ENCODE measurements at places on chromosomes 4 and X.

DNA sequence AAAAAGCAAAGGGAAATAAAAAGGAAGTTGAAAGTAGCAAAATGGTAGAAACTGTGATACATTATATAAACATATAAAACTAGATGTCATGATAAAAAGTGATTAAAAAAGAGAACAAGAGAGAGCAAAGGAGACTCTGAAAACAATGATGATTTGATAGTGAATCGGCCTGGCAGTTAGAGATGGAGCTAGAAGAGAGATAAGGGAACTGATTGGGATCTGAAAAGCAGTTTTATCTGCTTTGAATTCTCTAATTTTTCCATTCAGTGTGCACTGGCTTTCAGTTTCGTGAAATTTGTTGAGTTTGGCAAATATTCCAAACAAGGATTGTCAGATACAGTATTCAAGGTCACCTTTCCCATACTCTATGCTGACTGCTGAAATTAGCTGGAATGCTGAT, 21.9 kb upstream of the CCSER1 start:
- no peak for DNase-seq

DNA sequence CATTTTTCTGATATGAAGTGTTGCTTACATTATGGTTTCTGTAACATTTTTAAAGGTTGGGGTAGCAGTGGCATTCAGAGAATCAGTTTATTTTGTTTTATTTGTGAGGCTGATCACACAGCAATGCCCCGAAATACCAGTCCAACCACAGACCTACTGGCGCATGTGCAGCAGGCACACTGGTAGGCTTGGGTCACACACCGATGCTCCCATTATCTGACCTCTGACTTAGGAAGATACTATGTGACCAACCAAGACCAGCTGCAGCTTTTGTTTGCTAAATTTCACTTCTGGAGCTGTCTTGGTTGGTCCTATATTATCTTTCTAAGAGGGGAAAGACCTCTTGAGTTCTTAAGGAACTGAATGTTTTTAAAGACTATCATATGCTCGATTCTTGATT, 18.7 kb downstream of the PGM2 start:
- no peak for DNase-seq

DNA sequence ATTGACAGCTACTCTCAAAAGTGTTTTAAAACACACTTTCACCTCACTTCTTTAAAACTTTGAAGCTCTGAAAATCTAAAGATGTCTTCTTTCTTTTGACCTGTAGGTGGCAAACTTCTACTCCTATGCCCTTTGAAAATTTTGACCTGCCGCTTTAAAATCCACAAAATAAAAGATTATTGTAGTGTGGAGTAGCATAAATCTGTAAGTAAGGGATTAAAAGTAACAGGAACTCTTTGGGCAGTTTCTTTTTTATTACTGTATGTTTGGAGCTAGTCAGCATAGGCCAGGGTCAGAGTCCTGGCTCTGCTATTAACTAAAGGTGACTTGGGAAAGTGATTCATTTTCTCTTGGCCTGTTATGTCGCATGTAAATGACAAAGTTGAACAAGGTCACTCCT, 25.5 kb downstream of the BBS12 start:
- no peak for DNase-seq

- no peak for DNase-seq
Observed at GRCh38 chr4:174107746-174108354, 175.6 kb downstream of the FBXO8 start.

DNA sequence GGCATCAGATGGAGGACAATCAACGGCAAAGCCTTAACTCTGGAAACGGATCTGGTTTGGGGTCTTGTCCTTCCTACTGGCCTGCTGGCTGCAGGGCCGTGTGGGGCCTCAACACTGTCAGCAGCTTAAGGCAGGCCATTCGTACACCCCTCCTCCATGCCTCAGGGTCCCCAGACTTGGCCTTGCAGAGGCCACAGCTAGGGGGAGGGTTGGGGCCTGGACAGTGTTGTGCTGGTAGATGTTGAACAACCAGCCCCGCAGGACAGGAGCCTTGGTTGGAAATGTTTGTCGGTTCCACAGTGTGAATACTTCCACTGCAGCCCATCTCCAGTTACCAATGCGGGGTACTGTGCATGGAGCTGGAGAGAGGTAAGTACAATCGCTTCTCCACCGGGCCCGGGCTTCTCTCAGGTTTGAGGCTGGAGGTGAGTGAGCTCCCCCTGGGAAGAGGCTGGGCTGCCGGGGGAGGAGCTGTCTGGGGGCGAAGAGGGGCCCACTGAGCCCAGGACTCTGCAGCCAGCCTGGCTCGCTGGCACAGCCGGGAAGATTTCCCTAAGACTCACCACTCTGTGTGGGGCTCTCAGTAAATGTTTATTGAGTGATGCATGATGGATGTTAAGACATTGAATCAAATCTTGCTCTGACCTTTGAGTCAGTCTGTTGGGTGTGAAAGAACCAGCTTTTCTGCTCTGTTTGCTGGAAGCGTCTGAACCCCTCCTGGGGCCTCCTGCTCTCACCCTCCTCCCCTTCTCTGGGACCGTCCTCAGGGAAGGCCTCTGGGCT, 19.7 kb upstream of the GPR78 start:
- no peak for DNase-seq

GRCh38 chr4:68077301-68077700, 52.4 kb downstream of the TMPRSS11F start:
- no peak for DNase-seq

- no peak for DNase-seq
Observed at GRCh38 chrX:150324035-150324728, 38.9 kb upstream of the MAMLD1 start.

DNA sequence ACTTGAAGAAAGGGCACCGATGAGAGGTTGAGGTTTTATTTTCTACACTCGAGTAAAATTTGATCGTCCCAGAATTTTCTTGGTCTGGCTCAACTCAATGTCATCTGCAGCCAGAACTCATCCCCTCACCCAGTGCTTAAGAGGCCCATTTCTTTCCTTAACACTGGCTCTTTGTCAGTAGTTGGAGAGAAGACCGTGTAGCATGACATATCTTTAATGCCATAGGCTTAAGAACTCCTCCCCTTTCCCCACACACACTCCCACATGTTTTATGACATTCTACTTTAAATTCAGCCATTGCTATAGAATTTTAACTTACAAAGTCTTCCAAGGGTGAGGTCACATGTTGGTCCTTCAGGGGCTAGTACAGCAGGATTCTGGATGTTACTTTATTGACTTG, 44.2 kb upstream of the ZNF827 start:
- DNase-seq: no peak

DNA sequence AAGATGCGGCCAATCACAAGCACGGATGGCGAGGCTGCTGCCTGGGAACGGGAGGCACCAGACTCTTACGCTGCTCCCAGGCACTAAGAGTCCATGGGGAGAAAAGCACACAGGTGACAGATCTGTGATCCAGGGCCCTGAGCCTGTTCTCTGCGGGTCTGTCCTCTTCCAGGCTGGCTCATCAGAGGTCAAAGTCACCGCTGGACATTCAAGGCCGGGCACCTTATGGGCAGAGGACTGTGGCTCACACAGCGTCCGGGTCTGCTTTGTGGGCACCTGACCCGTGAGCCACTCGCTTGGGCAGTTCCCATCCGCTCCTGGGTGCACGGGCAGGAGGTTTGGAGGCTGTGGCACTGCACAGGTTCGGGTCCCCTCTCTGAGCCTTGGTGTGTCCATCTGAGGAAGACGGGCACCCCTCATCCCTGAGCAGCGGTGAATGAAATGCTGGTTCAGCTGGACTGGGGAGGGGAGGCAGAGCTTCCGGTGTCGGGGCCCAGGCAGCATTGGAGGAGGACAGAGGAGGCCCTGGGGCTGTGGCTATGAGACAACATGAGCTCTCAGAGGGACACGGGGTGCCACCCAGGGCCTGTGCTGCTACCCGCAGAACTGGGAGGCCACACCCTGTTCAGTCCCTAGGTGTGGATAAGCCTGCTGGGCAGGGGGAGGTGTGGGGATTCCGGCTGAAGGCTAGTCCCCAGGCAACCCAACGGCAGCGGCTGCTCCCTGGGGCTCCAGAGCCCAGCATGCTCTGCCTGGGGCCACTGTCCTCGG, 61.2 kb upstream of the AFAP1 start:
- DNase-seq: no peak

Measured in activated CD8-positive, alpha-beta memory T cell treated with anti-CD3 and anti-CD28 coated beads for 1 hour (primary cell).